Keratinocyte (primary cell): ENCODE measurements at places on chromosomes 11 and 22. TPM values are rescaled to one million over a fixed set of nuclear protein-coding genes. Genes with fewer than 3 reads are reported as not detected.

Gene SEPTIN5
- polyA plus RNA-seq: 2.2 to 4.9 TPM (median 4.2 TPM) in 3 replicates

Gene HBG2
- 0.50 to 0.73 TPM (median 0.61 TPM) in 3 replicates for polyA plus RNA-seq

Gene VSTM5
- polyA plus RNA-seq: 0.13 to 0.16 TPM (median 0.15 TPM) in 3 replicates

Gene OR8D4
- not detected in 3 replicates for polyA plus RNA-seq

Gene ALDH3B2
- polyA plus RNA-seq: 0.25 to 1.1 TPM (median 0.67 TPM) in 3 replicates

Gene SCYL1
- polyA plus RNA-seq: 31.3 to 51.2 TPM (median 44.1 TPM) in 3 replicates

Gene FAU
- 328 to 452 TPM (median 425 TPM) in 3 replicates for polyA plus RNA-seq

Gene SMPD1
- polyA plus RNA-seq: 7.3 to 12.6 TPM (median 8.0 TPM) in 3 replicates

Gene CLMP
- polyA plus RNA-seq: 2.7 to 5.4 TPM (median 3.1 TPM) in 3 replicates

Gene CECR2
- polyA plus RNA-seq: 0.03 TPM in 1 of 3 replicates, not detected in the others

Gene MRE11
- 6.9 to 12.4 TPM (median 7.0 TPM) in 3 replicates for polyA plus RNA-seq

Gene NPTXR
- polyA plus RNA-seq: 0.03 to 0.14 TPM (median 0.09 TPM) in 3 replicates

Gene HTR3A
- not detected in 3 replicates for polyA plus RNA-seq

Gene PGR
- not detected in 3 replicates for polyA plus RNA-seq

Gene GGTLC2
- not detected in 3 replicates for polyA plus RNA-seq

Gene SMIM35
- not detected in 3 replicates for polyA plus RNA-seq

Gene ENDOD1
- 27.2 to 36.0 TPM (median 35.5 TPM) in 3 replicates for polyA plus RNA-seq

Gene MYO7A
- 0.75 to 1.1 TPM (median 0.91 TPM) in 3 replicates for polyA plus RNA-seq

Gene ZNRF3
- 2.1 to 4.0 TPM (median 2.6 TPM) in 3 replicates for polyA plus RNA-seq

Gene APOBEC3H
- 0.14 to 0.51 TPM (median 0.41 TPM) in 3 replicates for polyA plus RNA-seq

Gene HEPHL1
- polyA plus RNA-seq: 138 to 223 TPM (median 190 TPM) in 3 replicates

Gene LARGE2
- polyA plus RNA-seq: 7.1 to 29.9 TPM (median 11.1 TPM) in 3 replicates

Gene ADAMTS15
- 0.30 to 1.2 TPM (median 0.30 TPM) in 3 replicates for polyA plus RNA-seq

Gene PRR14L
- polyA plus RNA-seq: 12.3 to 14.0 TPM (median 13.6 TPM) in 3 replicates

Gene SLC6A5
- not detected in 3 replicates for polyA plus RNA-seq

Gene KRTAP5-1
- not detected in 3 replicates for polyA plus RNA-seq

Gene IL17REL
- not detected in 3 replicates for polyA plus RNA-seq

Gene SGSM1
- 0.01 to 0.03 TPM in 2 of 3 replicates, not detected in the other for polyA plus RNA-seq

Gene ANGPTL5
- 0.03 TPM in 1 of 3 replicates, not detected in the others for polyA plus RNA-seq

Gene DDTL
- polyA plus RNA-seq: 0.63 to 1.0 TPM (median 0.72 TPM) in 3 replicates

Gene MYOD1
- not detected in 3 replicates for polyA plus RNA-seq

Gene MS4A4A
- not detected in 3 replicates for polyA plus RNA-seq

Gene BBS1
- polyA plus RNA-seq: 11.7 to 14.6 TPM (median 14.6 TPM) in 3 replicates

Gene P2RX6
- 0.65 to 1.0 TPM (median 0.87 TPM) in 3 replicates for polyA plus RNA-seq

Gene SLC22A6
- polyA plus RNA-seq: not detected in 3 replicates

Gene C11orf42
- polyA plus RNA-seq: not detected in 3 replicates

Gene OR10W1
- polyA plus RNA-seq: not detected in 3 replicates

Gene NECTIN1
- 37.5 to 51.8 TPM (median 39.7 TPM) in 3 replicates for polyA plus RNA-seq

Gene KLHL35
- 0.43 to 1.0 TPM (median 0.58 TPM) in 3 replicates for polyA plus RNA-seq

Gene OR52A1
- not detected in 3 replicates for polyA plus RNA-seq

Gene C11orf16
- polyA plus RNA-seq: not detected in 3 replicates

Gene OR8A1
- not detected in 3 replicates for polyA plus RNA-seq

Gene BATF2
- 0.09 to 0.10 TPM (median 0.10 TPM) in 3 replicates for polyA plus RNA-seq

Gene FHIP1B
- 15.2 to 31.6 TPM (median 18.7 TPM) in 3 replicates for polyA plus RNA-seq

Gene MMP12
- polyA plus RNA-seq: 0.05 to 0.28 TPM in 2 of 3 replicates, not detected in the other

Gene EXPH5
- polyA plus RNA-seq: 7.9 to 19.0 TPM (median 11.7 TPM) in 3 replicates

Gene PDGFD
- polyA plus RNA-seq: 0.09 to 0.28 TPM (median 0.27 TPM) in 3 replicates

Gene LAYN
- polyA plus RNA-seq: 1.1 to 5.1 TPM (median 3.6 TPM) in 3 replicates

Gene VEGFB
- polyA plus RNA-seq: 9.7 to 23.3 TPM (median 10.0 TPM) in 3 replicates

Gene CBLIF
- not detected in 3 replicates for polyA plus RNA-seq

Gene GAL
- polyA plus RNA-seq: 2.2 to 2.6 TPM (median 2.4 TPM) in 3 replicates

Gene CHRNA10
- polyA plus RNA-seq: 0.46 to 0.98 TPM (median 0.83 TPM) in 3 replicates

Gene DUSP18
- polyA plus RNA-seq: 12.6 to 21.1 TPM (median 17.9 TPM) in 3 replicates
